ENCODE measurements at places on chromosomes 3 and 15. TPM values are rescaled to one million over a fixed set of nuclear protein-coding genes. Genes with fewer than 3 reads are reported as not detected.

DNA sequence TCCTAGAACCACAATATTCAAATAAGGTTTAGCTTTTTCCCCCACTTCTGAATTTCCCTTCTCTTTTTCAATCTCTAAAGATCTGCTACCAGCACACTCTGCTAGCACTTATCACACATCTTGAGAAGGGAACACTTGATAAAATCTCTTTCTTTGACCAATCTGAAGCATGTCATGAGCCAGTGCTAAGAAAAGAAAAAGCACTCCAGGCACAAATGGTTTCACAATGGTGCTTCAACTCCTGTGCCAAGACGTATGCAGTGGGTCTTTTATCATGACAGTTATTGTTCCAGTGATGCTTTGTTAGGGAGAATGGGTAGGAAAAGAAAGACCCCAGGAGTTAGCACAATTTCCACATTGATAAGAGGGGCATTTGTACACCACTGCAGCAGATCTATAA is 248.4 kb downstream of the ZNF385D start:
- no peak for DNase-seq

Gene CMTM7
- 47.6 TPM for polyA plus RNA-seq

DNA sequence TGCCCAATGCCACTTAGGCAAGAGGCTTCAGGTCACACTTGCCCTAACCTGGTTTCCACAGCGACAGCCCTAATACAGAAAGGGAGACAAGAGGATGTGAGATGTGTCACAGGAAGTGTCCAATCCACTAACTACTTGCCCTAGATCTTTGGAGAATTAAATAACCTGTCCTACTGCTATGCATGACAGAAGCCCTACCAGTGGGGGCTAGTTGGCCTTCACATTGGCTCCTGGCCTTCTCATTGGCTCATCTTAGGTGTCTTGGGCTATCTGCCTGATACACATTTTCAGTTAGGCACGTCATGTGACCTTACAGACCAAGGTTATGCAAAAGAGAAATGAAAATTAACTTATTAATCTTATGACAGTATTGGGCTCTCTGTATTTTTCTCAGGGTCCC is 449.9 kb downstream of the FHIT start:
- DNase-seq, result no peak

DNA sequence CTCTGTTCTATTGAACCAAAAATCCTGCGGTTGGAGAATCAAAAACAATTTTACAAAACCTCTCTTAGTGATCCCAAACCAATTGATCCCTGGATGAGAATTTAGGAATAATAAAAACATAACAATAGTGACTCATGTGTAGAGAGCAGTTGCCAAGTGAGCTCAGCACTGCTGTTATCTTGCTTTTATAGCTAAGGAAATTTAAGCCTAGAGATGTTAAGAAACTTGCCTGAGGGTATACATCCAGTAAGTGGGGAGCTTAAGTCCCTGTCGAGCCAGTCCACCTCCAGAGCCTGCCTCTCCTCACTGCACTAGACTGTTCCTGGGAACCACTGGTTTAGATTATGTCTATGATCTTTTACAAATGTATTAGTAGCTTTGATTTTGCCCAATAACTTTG is 358.4 kb upstream of the LMCD1 start:
- no peak for DNase-seq

- DNase-seq, result no peak
Observed at GRCh38 chr3:188037965-188038581, 115.9 kb upstream of the LPP start.

GRCh38 chr3:60752809-60753208 is 498.4 kb downstream of the FHIT start:
- no peak for DNase-seq

Gene ACKR2
- 2.0 TPM for polyA plus RNA-seq

GRCh38 chr3:88263417-88264100 is 113.8 kb downstream of the C3orf38 start:
- no peak for DNase-seq

Gene MAP1A
- polyA plus RNA-seq, result 8.3 TPM

Gene ZDHHC19
- not detected for polyA plus RNA-seq

DNA sequence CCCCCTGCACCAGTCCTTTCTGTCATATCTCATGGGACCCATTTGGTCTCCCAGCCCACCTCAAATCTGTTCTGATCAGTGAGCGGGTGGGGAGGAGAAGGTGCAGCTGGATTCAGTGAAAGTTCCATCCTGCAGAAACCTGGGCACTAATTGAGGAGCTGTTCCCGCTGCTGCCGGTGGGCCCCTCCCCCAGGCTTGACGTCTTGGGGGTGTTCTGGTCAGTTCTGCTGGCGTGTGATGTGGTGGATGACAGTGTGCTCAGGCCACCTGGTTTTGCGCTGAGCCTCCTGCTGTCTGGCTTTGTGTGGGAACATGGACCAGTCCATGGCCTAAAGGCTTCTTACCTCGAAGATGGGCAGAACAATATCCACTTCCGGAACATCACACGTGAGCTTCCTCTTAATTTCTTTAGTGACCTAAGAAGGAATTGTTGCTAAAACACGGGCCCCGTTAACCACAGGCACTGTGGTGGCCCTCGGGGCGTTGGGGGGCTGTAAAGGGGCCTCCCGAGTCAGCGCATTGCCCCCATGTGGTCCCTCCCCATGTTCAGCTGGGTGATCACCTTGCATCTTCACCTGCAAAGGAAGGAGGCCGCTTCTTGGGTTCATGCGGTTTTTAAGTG is 59.7 kb downstream of the RGMA start:
- DNase-seq, result no peak

Gene PDZRN3
- 35.6 TPM for polyA plus RNA-seq

DNA sequence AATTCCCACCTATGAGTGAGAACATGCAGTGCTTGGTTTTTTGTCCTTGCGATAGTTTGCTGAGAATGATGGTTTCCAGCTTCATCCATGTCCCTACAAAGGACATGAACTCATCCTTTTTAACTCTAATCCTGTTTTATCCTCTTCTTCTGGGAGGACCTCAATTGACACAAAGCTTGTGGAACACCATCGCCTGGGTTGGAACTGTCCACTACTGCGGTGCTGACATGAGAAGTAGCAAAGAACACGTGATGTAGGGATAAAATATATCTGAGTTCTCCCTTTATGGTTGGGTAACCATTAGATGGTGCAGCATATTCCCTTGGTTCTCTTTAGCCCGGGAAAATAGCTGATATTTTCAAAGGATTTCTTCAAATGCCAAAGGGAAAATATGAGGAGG is 105.3 kb upstream of the TOPAZ1 start:
- no peak for DNase-seq

DNA sequence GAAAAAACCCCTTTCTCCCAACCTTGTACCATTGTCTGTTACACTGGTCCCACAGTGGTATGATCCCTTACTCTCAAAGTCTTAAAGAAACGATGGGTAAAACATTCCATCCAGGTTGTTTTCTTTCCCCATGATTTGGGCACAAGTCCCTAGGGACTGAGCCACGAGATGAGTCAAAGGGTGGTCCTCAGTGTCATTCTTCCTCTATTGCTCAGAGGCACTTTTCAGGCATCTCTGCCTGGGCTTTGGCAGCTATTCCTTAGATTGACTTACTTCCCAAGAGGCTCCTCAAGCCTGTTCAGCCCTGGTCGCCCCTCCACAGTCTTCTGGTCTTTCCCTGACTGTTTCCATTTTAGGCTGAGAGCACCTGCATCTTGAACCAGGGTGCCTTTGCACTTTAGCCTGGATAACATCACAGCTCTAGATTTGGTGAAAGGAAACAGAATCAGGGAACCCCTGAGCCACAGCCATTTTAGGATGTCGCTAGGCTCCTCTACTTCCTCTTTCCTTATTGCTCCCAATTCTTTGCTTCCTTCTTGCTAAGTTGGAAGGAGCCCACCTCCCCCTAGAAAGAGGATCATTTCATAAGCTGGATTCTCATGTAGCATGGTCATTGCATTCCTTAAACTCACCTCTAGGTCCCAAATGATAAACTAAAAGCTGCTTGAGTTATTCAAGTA is 131.0 kb upstream of the TPRG1 start:
- no peak for DNase-seq

Gene MAPKAPK3
- 67.9 TPM for polyA plus RNA-seq

Gene LEKR1
- polyA plus RNA-seq, result 2.5 TPM

Gene UBA7
- polyA plus RNA-seq, result 40.5 TPM

- no peak for DNase-seq
Observed at GRCh38 chr3:49470714-49471420, 800 bp downstream of the DAG1 start.

DNA sequence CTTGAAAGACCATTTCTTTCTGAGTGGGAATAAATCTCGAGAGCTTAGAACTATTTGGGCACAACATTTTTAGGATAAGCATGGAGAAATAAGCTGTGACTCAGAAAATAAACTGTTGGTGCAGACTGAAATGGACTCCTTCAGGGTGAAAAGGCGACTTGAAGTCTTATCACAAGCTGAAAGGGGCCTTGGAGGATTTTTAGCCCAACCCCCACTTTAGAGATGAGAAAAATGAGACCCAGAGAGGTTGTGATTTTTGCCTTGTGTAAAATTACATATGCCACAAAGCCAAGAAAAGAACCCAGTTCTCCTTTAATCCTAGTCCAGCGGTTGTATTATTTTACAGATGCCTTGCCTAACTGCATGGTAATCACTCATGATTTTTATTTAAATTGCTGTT is 1.5 kb downstream of the ATP1B3 start:
- DNase-seq, result no peak

- DNase-seq, result no peak
Observed at GRCh38 chr15:67142767-67143100, 77.3 kb downstream of the SMAD3 start.

Gene MPI
- polyA plus RNA-seq, result 70.2 TPM

DNA sequence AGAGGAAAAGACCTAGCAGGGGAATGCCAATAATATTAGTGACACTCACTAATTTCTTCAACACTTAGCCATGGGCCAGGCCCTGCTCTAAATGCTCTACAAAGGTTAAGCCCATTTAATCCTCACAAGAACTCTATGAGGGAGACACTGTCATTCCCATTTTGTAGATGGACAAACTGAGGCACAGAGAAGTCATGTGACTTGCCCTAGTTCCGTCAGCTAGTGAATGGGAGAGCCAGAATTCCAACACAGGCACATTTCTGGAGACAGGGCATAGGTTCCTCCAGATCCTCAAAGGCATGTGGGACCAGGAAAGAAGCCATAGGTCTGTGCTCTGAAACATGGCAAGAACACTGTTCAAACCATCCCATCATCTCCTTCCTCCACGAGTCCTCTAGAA is 31.5 kb downstream of the LOXL1 start:
- no peak for DNase-seq

GRCh38 chr3:13492976-13493866 is 13.1 kb downstream of the HDAC11 start:
- no peak for DNase-seq

GRCh38 chr3:136750209-136750896 is 1.8 kb downstream of the STAG1 start:
- no peak for DNase-seq

GRCh38 chr3:66803721-66804695 is 194.1 kb upstream of the KBTBD8 start:
- DNase-seq, result no peak

- no peak for DNase-seq
Observed at GRCh38 chr15:64740311-64741170, 34.8 kb downstream of the RBPMS2 start.

Gene ATP10A
- 4.9 TPM for polyA plus RNA-seq

GRCh38 chr15:83928878-83929418 is 275.0 kb downstream of the ADAMTSL3 start:
- DNase-seq, result no peak

Gene MCCC1
- 63.9 TPM for polyA plus RNA-seq
